ENCODE measurements at places on chromosomes 11 and 22.

GRCh38 chr11:79406376-79406775 lies 34.5 kb downstream of the TENM4 start:
- no peak for DNase-seq

- peak; percentile 89 for DNase-seq
These were observed 172.6 kb downstream of the LARGE1 start for GRCh38 chr22:33747576-33748180.

DNA sequence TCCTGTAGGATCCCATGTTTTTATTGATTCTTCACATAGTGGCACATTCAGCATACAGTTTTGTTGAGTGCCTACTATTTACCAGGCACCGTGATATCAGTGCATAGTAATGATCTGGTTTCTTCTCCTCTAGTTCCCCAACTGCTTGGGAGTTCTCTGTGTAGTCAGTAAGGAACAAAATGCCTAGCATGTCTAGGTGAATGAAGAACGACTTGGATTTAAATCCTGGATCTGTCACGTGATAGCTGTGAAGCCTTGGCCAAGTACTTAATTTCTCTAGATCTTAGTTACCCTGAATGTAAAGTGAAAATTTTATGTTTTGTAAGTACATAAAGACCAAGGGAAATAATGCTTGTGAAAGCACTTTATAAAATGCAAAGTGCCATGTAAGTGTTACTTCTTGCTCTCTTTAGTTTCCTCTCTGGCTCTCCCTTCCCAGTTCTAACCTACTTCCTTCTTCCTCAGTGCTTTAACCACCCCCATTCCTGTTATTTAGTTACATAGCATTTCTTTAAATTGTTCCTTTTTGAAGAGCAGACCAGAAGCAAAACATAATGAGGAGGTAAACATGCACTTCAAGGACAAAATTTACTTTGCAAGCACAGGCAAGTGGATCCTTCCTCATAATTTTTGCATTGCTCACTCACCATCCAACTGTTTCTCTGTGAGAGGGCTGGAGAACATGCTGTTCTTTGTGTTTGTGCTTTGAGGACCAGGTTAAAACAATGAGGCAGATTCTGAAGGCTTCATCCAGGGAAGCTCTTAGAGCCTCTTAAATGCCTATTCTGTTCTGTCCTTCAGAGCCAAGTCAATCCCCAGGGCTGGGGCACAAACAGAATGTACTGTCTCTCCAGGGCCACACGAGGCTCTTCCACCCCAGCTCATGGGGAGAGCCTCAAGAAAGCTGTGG lies 353.9 kb upstream of the TENM4 start:
- DNase-seq = no peak

GRCh38 chr11:14380947-14381561 lies 22.1 kb upstream of the RRAS2 start:
- no peak for DNase-seq

DNA sequence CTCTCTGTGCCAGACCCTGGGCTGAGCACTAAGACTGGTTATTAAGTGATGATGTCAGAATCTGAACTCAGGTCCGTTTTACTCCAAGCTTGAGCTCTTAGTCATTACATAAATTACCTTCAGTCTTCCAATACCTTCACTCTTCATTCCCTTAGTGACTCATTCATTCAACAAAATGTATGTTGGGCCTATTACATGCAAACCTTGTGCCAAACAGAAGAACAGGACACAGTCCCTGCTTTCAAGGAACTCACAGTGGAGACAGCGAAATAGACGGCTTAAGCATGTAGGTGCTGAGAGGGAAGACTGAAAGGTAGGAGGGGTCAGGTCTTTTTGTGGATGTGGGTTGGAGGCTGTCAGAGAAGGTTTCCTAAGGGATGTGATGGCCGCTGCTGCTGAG lies 3.3 kb downstream of the KCTD14 start:
- no peak for DNase-seq

- no peak for DNase-seq
These were observed 1.1 kb upstream of the ADM start for GRCh38 chr11:10303558-10304363.
